ENCODE measurements at places on chromosomes 3 and 15.

DNA sequence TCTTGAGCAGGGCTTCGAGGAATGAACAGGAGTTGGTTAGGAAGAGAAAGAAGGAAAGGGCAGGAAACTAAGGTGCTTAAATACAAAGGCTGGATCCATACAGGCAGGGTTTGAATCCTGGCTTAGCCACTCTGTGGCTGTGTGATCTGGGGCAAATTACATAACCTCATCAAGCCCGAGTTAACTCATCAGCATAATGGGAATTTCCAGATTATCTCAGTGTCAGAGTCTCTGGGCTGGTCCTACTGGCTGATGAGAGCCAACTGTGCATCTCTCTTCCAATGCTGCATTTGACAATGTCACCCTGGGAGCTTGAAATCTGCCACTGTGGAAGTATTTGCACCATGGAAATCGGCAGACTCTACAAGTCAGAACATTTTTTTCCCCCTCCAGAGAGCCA, 83.8 kb upstream of the SLC6A6 start:
- no peak for DNase-seq

GRCh38 chr3:179100652-179101051, 29.0 kb upstream of the ZMAT3 start:
- DNase-seq: peak; percentile 60

DNA sequence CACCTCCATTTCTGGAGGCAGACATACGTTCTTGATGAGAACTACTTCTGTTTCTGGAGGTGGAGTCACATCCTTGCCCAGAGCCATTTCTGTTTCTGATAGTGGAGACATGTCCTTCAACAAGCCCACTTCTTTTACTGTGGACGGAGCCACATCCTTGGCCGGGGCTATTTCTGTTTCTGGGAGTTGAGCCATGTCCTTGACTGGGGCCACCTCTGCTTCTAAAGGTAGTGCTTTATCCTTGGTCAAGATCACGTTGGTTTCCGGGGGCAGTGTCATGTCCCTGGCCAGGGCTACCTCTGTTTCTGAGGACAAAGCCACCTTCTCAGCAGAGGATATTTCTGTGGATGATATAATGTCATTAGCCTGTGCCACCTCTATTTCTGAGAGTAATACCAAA, 100.0 kb downstream of the MAP4 start:
- DNase-seq: no peak

DNA sequence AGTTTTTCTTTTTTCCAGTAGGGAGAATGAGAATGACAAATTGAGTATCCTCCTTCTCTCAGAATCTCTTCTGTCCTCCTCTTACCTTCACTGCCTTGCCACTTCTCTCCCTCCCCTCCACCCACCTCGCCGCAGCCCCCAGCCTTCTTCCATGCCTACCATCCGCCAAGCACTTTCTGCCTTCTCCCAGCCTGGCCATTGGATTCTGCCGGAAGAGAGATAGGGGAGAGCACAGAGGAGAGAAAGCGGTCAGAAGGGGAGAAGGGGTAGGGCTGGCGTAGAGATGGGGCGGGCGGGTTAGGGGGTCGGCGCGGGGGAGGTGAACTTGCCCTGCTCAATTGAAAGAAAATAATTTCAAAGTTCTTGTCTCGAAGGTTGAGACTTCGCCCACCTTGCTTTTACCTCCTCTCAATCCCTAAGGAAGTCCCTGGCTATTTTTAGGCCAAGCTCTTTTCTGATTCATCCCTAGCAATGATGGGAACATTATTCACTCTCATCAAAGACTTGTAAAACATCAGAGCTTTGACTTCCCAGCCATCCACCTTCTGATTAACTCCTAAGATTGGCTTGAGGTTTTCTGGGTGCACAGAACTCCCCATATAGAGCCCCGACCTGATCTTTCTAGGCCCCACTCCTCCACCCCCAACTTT, 811 bp downstream of the C3orf52 start:
- peak; percentile 45 for DNase-seq

- DNase-seq: peak; percentile 11
Observed at GRCh38 chr15:86903642-86904421, 824.2 kb downstream of the AGBL1 start.

DNA sequence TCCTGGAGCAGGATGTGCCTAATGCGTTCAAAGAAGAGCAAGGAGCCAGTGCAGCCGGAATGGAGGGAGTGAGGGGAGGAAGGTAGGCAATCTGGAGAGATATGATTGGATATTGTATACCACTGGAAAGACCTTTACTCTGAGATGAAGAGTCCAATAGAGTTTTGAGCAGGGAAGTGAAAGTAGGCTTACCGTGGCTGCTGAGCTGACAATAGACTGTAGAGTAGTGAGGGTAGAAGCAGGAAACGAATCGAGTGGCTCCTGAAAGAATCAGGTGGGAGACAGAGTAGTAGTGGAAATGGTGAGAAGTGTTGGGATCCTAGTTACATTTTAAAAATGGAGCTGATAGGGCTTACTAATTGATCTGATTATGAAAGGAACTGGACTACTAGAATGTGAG, 51.8 kb upstream of the NUDT16 start:
- no peak for DNase-seq

- no peak for DNase-seq
Observed at GRCh38 chr3:112774293-112774926, 72.3 kb downstream of the CD200R1L start.

DNA sequence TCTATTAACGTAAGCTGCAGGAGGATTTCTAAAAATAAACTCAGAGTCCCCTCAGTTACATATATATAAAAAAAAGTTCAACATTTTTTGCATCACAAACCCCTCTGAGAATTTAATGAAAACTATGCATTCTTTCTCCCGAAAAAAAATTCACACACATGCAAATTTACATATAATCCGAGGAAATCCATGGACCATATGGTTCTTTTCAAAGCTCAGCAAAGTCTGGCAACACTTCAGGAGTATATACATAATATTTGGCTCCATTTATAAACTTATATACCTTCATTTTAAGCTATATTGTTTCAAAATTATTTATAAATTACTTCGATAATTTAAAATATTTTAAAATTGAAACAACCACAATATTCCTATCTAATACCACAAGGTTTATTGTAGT, 140.7 kb upstream of the PLXND1 start:
- DNase-seq: no peak

DNA sequence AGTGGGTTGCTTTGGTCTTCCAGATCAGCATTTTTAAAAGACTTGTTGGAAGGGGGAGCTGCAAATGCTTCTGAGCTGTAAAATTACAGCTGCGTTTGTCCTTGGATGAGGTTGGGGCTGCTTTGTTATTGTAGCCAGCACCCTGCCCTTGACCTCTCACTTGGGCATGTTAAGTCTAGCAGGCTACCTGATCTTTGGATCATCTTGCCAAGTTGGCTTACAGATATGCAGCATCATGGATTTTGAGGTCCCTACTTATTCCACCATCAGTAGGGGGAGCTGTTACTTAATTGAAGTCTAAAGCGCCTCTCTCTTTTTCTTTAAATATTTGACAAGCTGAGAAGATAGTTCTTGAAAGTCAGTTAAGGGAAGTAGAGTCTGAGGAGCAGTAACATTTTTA, 793.0 kb downstream of the MCTP2 start:
- peak; percentile 63 for DNase-seq

GRCh38 chr3:88137836-88138235, 11.9 kb upstream of the C3orf38 start:
- DNase-seq: no peak

DNA sequence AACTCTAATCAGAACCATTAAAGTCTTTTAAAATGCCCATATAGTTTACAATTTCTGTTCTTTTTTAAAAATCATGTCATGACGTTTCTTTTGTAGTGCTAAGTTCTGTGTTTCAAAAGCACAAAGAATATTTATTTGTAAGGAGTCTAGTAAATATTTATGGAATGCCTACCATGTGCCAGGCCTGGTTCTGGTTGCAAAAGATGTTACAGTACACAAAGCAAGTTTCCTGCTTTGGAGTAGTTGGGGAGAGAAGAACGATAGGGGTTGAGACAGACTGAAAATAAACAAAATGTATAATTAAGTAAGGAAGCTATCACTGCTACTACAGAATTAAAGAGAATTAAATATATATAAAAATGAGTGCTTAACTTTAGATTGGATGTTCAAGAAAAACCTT, 86.8 kb upstream of the CMSS1 start:
- no peak for DNase-seq

DNA sequence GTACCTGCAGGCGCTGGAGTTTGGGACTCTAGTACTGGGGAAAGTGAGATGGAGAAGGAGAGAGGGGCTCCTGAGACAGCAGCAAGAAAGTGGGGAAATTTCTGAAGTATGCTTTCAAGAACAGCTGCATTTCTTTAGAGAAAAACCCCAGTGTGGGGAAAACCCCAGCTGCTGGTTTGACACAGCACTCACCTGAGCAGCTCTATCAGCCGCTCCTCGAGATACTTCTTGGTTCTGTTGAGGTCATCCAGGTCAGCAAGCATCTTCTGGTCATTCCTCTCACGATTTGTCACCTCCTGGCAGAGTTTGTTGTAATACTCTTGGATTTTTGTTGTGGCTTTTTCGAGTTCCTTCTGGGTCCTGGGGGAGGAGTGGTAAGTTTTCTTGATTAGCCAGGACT, 18.8 kb downstream of the CXCR6 start:
- DNase-seq: no peak

DNA sequence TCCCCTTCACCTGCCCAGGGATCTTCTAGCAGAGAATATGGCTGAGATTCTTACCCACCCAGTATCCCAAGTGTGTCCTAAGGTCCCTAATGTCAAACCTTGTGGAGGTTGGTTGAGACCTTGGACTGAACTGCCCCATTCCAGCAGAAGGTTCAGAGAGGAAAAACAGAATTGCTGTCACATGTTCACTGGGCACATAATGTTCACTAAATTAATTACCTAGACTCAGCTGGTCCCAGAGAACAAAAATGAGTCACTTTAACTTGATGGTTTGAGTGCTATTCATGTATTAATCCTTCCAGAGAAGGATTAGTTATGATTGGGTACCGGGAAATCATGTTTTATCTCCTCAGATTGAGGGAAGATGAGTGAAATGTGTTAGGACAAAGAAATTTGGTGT, 171.3 kb upstream of the GADL1 start:
- no peak for DNase-seq

DNA sequence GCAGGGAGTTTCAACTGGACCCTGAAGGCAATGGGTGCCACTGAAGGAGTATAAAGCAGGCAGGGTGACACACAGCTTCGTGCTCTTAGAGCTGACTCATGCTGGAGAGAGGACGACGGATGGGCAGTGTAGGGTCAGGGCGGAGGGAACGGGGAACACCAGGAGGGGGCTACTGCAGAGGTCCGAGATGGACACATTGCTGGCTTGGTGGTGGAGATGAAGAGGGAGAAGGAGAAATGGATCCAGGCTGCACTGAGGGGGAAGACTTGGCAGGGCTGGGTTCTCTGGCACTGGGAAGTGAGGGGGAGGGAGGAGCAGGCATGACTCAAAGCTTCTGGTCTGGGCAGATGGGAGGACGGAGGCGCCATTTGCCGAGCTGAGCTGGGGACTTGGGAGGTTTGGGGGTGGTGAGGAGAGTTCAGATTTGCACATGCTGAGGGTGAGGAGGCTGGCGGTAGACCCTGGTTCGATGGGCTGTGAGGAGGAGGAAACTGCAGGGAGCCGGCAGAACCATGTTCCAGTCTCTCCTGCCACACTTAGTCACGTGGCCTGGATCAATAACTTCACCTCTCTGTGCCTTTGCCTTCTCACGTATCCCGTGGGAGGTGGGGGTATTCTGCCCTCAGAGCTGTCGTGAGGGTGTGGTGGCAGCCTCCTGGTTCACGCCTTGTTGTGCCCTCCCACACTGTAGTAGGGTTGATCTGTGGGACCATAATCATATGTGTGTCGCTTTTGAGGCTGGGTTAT, 4.6 kb upstream of the KCTD6 start:
- peak; percentile 61 for DNase-seq

GRCh38 chr3:21654241-21654640, 96.8 kb downstream of the ZNF385D start:
- no peak for DNase-seq

DNA sequence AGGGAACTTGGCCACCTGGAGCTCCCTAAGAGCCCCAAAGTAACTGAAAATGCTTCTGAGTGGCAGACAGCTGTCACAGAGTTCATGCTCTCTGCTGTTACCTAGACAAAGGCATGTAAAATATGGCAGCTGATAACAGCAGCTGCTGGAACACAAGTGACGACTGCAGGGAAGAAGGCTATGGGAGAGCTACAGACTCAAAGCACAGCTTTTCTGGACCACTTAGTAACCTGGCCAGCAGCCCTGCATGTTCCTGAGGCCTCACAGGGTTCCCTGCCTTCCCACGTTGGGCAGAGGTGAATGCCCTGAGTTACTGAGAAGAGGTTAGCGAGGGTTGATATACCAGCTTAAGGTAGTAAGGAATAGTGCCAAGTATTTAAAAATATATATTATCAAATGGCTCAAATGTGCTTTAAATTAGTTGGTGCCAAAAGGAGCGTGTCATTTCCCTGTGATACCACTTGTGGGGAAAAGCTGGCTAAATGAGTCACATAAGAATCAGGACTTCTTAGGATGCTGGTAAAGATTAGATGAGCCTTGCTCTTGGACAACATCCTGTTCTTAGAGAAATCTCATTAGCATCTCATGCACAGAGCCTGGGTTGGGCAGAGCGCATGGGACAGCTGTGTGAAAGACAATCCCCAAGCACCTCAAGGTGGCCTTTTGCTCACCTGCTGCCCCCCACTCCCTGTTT, 76.4 kb upstream of the SCN5A start:
- peak; percentile 80 for DNase-seq

DNA sequence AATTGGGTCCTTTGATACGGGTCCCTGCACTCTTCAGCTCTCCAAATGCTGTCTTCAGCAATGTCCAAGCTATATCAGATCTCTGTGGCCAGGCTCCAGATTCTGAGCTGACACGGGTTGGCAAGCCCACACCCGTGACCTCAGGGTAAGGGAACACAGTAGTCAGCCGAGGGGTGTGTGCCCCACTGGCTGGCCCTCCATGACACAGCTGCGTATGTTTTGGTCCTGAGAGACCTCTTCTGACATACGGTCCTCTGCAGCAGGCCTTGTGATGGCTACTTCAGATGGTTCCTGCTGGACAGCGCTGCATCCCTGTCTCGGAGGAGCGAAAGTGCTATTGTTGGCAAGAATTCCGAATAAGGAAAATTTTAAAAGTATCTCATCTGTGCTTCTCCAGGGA, 85.2 kb upstream of the ADAMTS17 start:
- DNase-seq: no peak

GRCh38 chr3:85342915-85343314, 384.1 kb downstream of the CADM2 start:
- DNase-seq: peak; percentile 1

DNA sequence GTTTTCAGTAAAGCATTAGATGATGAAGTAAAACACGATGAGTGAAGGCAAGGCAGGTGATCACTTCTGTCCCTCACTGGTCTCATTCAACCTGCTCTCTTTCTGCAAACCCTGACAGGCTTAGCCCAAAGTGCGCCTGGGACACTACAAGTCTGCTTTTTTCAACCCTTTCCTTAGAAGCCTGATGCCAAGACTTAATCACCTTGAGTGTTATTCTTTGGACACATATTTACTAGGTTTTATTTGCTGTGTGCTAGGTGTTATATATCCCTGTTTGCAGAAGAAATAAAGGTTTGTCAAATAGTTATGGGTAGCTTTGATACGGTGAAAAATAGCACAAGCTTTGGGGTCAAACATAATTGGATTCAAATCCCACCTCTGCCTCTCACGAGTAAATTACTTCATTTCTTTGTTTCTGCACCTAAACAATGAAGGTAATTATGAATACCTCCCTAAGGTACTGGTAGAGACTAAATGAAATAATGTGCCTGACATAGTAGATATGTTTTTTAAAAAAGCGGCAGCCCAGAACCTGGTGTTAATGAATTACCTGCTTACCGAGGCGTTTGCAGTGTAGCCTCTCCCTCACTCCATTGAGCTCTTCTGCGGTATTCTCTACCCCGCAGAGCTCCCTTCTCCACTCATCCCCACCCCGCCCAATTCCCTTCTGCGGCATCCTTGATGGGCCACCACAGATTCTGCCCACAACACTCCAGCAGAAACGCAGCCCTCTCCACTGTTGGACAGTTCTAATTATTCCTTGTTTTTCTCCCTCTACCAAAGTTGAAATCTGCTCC, 269.0 kb upstream of the TPM1 start:
- no peak for DNase-seq
